ENCODE measurements at places on chromosomes 2 and 18.

GRCh38 chr2:97870396-97870843 lies 125.3 kb downstream of the TMEM131 start:
- DNase-seq, result peak; percentile 73

- no peak for DNase-seq
Measured at GRCh38 chr2:203662487-203662886, 44.0 kb upstream of the CD28 start.

DNA sequence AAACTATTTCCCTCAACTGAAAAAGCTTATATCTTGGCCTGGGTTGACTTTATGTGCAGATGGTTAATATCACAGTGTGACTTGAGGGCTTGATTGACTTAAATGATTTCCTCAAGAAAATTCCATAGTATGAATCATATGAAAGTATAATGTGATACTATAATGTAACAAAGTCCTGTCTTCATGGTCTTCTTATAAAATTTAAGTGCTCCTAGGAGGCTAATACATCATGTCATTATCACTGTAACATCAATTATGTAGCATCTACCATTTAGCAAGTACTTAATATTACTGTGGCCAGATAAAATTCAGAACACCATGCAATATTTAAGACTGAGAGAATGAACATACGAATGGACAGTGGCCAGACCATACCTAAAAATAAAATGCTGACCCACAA lies 276.1 kb downstream of the RIT2 start:
- DNase-seq, result no peak

- peak; percentile 41 for DNase-seq
Measured at GRCh38 chr2:157355618-157356017, 30.0 kb upstream of the ERMN start.

GRCh38 chr2:86213699-86214502 lies 14.6 kb downstream of the MRPL35 start:
- no peak for DNase-seq
